NCI-H1105 treated with DMSO at 0.1 percent for 48 hours (cell line): ENCODE measurements at places on chromosomes 4 and X.

DNA sequence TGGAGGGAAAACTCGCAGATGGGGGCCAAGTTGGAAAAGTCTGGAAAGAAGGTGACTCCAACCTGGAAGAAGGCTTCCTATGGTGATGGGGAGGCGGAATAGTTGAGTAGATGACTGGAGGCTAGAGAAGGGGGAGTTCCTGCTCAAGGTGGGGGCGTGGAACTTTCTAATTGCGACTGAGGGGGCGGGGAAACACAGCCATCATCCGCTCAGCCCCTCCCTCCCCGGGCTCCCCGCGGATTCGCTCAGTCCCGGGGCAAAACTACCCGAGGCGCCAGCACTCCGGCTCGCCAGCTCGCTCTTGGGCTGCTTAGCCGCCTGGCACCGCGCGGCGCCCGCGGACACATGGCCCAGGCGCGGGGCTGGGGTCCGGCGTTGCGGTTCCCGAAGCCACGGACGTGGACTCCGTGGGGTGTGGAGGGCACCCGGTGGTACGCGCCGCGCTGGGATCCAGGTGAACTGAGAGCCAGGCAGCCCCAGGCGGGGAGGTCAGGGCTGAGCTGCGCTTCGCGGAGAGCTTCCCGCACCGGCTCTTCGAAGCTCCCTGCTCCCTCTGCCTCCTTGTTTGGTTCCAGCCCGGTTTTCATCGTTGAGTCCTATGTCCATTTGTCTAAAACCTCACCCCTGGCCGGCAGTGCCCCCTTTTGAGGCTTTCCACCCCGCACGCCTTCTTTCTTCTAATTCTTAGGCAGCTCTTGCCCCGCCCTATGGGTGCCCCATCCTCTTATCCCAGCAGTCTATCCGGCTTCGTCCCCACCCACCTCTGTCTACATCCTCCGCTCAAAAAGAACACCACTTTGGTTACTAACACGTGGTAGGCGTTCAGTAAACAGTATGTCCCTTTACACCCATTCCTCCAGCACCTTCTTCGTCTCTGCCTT is 38.9 kb downstream of the STARD8 start:
- DNase-seq: no peak

DNA sequence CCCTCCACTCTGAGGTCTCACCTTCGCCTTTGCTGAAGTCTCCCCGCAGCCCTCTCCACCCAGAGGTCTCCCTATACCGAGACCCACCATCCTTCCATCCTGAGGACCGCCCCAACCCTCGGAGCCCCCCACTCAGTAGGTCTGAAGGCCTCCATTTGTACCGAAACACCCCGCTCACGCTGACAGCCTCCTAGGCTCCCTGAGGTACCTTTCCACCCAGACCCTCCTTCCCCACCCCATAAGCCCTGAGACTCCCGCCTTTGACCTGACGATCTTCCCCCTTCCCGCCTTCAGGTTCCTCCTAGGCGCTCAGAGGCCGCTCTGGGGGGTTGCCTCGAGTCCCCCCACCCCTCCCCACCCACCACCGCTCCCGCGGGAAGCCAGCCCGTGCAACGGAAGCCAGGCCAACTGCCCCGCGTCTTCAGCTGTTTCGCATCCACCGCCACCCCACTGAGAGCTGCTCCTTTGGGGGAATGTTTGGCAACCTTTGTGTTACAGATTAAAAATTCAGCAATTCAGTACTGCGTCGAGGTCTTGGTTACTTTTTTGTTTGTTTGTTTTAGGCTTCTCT is 5.0 kb downstream of the SOD3 start:
- DNase-seq: no peak

GRCh38 chrX:65196758-65197360 is 220.6 kb upstream of the ZC4H2 start:
- peak; percentile 22 for DNase-seq

DNA sequence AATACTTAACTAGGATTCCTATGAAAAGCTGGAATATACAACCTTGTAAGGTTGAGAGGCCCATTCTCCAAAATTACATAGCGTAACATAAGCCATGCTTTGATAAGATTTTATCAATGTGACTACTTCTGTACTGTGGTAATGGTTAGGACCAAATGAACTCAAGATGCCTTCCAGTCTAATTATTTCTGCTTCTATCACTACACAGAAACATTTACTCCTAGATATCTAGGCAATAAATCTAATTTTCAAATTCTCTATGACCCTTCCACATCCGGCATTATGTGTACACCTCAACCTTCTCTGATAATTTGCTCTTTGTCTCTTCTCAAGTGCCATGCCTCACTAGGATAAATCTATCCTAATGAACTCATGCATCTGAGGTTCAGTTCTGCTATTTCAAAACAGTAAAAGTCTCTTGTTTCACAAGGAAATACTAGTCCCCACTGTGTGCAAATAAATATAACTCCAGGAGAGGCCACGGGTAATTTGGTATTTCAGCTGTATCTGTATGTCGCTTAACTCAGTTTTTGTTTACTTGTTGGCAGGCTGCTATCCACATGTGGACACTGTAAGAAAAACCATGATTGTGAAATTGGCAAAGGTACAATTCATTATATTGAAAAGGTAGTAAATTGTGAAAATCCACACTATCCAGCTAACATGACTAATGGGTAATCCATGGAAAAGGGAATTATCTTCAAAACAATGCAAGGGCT is 93.3 kb downstream of the PRDM5 start:
- no peak for DNase-seq

GRCh38 chr4:2694691-2695090 is 61.4 kb downstream of the TNIP2 start:
- DNase-seq: no peak

DNA sequence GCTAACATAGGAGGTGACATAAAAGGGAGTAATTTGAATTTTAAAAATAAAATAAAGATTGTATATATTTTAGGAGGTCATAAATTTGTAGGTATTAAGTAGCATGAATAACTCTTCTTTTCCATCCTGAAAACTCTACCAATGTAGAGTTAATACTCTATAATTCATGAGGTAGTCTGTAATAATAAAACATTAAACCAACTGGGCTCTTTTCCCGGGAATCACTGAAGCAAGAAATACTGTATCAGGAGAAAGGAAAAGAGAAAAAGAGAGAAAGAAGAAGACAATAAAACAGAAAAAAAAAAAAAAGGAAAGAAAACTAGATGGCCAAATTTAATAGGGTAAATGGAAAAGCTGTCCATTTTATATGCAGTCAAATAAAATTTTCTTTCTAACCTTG is 984.4 kb downstream of the CCSER1 start:
- no peak for DNase-seq

- DNase-seq: no peak
These were observed 143.8 kb upstream of the PPARGC1A start for GRCh38 chr4:24033626-24034025.

- no peak for DNase-seq
These were observed 67.0 kb downstream of the EFNB1 start for GRCh38 chrX:68895778-68896177.

- no peak for DNase-seq
These were observed 5.8 kb downstream of the ATG4A start for GRCh38 chrX:108097380-108097779.

- no peak for DNase-seq
These were observed 57.9 kb downstream of the TEX13B start for GRCh38 chrX:107924136-107924746.

DNA sequence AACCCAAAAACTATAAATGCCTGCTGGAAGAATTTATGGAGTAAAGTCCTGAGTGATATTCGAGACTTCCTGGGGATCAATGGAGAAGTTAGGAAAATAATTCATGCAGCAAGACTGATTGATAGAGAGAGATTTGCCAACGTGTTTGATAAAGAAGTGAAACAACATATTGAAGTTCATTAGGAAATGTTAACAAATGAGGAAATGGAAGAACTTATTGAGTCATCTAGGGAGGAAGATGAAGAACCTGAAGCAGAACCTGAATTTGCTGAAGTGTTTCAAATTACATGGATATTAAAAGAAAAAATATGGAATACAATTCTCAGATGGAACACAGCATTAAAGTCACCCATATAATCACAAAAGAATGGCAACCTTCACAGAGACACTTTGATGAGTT is 39.0 kb downstream of the DDX60 start:
- DNase-seq: no peak

- no peak for DNase-seq
These were observed 12.5 kb downstream of the MOB1B start for GRCh38 chr4:70914631-70915030.

GRCh38 chr4:135267148-135267865 is 1065.7 kb upstream of the PABPC4L start:
- DNase-seq: no peak
